ENCODE measurements at places on chromosomes 7 and 10.

GRCh38 chr10:104937567-104937966 is 296.5 kb downstream of the SORCS3 start:
- no peak for DNase-seq

GRCh38 chr7:17497136-17497535 is 198.7 kb downstream of the AHR start:
- DNase-seq: no peak

GRCh38 chr7:132756484-132756990 is 180.3 kb upstream of the PLXNA4 start:
- DNase-seq: no peak

- no peak for DNase-seq
These were observed 75.7 kb upstream of the ASAH2 start for GRCh38 chr10:50326757-50327701.

DNA sequence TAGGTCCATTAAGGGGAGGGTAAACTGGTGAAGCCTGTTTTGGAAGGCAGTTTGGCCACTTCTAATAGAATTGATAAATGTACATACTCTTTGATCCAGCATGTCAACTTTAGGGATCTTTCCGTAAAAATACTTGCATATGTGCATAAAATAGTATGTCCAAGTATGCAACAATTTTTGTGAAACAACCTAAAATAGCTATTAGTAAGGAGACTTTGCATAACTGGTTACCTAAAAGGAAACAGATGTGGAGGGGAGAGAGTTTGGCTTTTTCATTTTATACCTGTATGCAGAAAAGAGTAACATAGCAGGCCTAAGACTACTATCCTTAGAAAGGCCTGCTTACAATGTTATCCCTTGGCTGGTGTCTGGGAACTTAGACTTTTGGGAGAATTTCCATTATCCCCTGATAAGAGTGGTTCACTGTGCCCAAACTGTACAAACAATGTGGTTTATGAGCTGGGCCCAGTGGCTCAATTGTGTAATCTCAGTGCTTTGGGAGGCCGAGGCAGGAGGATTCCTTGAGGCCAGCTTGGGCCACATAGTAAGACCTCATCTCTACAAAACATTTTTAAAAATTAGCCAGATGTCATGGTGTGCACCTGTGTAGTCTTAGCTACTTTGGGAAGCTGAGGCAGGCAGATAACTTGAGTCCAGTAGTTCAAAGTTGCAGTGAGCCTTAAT is 21.3 kb downstream of the PTPN12 start:
- no peak for DNase-seq

DNA sequence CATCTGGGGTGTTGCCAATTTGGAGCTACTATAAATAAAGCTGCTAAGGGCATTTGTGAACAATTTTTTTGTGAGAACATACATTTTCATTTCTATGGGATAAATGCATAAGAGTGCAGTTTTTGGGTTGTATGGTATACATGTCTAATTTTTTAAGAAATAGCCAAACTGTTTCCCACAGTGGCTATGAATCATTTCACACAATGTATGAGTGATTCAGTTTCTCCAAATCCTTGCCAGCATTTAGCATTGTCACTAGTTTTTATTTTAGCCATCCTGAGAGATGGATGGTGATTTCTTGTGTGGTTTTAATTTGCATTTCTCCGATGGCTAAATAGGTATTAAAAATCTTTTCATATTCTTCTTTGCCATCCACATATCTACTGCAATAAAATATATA is 105.3 kb downstream of the AMPH start:
- no peak for DNase-seq

DNA sequence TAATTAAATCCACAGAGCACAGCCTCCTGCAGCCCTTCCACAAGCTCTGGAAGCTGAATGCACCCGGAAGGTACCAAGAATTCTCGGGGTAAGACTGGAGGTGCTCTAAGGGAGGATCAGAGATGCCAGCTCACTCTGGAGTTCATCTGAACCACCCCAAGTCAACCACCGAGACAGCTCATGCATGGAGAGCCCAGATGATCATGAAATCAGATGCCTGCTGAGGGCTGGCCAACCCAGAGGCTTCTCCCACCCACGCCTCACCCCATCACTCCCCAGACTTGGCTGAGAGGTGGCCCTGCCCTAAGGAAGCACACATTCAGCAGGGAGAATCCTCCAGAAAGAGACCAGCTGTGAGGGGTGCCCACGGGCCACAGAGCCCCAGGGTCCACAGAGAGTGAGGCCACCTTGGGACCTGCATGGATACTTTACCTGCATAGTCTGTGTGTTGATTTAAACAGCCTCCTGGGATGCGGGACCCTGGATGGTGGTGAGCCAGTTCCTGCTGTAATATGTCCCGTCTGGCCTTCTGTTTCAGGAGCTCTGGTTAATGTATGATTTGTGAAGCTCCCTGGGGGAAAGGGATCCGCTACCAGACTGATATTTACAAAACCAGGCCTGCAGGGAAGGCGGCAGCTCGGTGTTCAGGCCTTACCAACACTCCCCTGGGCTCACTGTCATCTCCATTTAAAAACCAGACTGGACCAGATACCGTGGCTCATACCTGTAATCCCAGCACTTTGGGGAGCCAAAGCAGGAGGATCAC is 64.9 kb downstream of the INSIG1 start:
- no peak for DNase-seq

GRCh38 chr7:92716825-92717580 is 119.4 kb downstream of the CDK6 start:
- no peak for DNase-seq

DNA sequence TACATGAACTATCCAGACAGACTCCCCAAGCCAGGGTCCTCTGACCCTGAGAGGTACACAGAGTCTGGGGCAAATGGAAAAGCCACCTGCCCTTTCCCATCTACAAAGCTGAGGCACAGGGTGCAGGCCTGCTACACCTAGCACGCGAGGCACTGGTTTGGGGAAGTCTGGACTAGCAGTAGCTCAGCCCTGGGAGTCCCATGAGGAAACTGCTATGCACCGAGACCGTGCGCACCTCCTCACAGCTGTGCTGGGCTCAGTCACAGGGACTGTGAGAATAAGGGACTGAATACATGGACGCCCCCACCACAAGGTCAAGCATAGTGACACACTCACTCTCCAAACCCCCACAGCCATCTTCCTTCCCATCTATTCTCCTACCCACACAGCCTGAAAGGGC is 8.2 kb downstream of the MAT1A start:
- no peak for DNase-seq

DNA sequence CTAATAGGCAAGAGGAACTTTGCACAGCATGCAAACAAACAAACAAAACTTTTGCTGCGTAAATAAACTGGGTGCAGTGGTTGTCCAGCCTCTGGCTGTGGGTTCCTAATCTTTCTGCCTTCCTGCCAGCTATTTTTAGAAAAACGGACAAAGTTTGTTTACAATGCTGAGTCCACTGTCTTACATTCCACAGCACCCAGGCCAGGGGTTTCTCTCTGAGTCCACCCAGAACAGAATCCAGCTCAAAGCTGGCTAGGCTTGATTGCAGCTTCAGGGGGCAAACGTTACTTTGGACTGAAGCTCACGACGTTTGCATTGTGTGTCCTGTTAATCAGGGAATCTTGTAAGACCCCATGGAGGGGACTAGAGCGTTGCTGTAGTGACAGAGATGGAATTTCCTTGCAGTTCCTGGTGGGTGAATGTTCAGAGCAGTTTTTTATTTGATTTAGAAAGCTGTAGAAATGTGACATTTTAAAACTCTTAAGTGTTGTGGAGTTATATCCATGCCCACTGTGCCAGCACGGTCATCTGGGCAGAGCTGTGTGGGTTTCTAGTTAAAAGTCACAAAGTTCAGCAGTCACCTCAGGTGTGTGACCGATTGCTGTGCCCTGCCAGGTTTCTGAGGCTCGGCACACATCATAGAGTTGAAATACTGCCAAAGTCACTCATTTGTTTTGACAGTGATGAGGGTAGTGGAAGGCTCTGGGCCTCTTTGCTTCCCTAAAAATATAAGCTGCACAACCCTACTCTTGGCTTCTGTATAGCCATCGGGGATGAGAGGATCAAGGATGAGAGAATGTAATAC is 247.0 kb downstream of the STK31 start:
- DNase-seq: no peak

- no peak for DNase-seq
These were observed 98.8 kb downstream of the INPP5A start for GRCh38 chr10:132636358-132636757.

- DNase-seq: no peak
These were observed 236.7 kb upstream of the TCERG1L start for GRCh38 chr10:131548176-131548575.

DNA sequence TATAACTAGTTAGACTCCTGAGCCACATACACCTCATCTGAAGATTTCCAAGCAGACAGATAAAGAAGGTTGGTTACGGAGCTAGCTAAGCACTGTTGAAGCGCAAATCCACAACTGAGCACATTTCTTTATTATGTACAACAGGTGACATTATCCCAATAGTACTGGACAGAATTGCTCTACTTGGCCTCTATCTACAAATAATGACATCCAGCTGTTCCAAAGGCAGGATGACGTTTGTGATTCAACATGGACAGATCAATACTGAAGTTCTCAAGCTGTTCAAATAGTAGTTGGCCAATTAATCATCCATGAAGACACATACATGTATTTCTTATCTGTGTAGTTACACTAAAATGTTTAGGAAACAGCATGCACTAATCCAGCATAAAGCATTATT is 101.0 kb downstream of the UBE2H start:
- no peak for DNase-seq

GRCh38 chr7:108253275-108254044 is 123.3 kb upstream of the LAMB4 start:
- no peak for DNase-seq

DNA sequence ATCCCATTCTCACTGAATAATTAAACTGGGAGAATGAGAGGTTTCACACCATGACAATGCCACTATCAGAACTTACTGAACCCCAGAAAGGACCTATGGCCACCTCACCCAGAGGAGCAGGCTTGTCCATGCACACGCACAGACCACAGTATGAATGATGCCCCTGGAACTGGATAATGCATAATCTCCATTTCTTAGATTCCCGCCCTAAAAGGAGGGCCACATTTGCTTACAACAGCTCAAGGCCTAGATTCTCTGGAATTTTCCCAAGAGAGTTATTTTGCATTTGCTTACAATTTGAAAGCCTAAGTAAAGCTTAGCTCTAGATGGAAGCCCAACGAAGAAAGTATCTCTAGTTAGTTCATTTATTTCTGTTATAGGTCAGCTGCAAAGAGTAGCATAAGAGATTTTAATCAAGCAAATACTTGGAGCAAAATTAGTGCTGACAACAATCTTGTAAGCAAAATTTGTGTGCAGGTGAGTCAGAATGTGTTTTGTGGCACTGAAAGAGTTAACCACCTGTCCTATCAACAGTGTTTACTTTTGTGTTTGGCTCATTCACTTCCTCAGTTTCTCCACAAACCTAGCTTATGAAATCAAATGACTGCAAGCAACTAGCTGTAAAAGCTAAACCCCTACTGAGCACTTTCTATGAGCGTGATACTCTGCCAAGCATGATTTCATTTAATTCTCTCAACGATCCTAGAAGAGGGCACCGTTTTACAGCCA is 32.1 kb downstream of the ELMO1 start:
- no peak for DNase-seq

- no peak for DNase-seq
These were observed 1.0 kb downstream of the OSBPL3 start for GRCh38 chr7:24978843-24979469.

- no peak for DNase-seq
These were observed 714.4 kb downstream of the GATA3 start for GRCh38 chr10:8768852-8769251.

DNA sequence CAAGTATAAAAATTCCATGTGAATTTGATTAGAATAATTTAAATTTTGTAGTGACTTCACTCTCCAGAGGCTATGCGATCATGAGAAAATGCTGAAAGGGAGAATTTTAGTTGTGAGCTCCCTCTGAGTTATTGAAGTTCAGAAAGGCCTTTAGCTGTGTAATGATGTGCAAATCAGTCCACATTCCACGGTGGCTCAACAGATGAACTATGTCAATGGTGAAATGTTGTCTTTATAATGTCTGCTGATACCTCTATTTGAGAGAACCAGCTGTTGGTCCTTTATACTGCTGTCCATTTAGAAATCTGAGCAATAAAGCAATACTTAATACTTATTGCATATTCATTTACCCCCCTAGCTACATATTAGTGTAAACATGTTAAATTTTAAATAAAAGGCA is 7.1 kb upstream of the ITGB8 start:
- no peak for DNase-seq

GRCh38 chr10:22597138-22597537 is 117.2 kb downstream of the PIP4K2A start:
- DNase-seq: peak; percentile 26

DNA sequence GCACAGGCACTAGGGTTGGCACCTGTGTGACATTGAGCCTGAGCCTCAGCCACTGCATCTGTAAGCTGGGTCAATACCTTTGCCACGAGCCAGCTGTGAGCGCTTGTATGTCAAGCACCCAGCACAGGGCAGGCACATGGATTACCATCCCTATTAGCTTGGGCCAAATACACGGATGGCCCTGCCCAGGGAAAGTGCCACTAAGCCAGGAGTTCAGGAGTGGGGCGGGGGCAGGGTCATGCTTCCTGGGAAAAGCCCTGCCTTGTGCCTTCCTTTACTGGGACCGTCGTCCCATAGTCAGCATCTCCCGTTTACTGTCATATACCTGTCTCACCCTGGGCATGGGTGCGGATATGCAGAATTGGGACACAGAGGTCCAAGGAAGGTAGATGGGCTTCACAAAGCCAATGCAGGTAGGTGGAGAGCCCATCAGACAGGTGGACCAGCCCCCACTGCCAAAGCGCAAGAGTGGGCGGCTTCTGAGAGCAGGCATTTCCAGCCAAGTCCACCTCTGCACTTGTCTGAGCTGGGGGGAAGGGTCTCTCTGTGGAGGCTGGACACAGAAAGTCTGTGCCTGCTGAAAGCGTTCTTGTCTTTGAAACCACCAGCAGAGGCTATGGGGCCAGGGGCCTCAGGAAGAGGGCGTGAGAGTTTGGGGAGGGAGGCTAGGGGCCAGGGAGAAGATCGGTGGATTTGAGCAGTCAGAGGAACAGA is 72.6 kb downstream of the VWA2 start:
- no peak for DNase-seq

DNA sequence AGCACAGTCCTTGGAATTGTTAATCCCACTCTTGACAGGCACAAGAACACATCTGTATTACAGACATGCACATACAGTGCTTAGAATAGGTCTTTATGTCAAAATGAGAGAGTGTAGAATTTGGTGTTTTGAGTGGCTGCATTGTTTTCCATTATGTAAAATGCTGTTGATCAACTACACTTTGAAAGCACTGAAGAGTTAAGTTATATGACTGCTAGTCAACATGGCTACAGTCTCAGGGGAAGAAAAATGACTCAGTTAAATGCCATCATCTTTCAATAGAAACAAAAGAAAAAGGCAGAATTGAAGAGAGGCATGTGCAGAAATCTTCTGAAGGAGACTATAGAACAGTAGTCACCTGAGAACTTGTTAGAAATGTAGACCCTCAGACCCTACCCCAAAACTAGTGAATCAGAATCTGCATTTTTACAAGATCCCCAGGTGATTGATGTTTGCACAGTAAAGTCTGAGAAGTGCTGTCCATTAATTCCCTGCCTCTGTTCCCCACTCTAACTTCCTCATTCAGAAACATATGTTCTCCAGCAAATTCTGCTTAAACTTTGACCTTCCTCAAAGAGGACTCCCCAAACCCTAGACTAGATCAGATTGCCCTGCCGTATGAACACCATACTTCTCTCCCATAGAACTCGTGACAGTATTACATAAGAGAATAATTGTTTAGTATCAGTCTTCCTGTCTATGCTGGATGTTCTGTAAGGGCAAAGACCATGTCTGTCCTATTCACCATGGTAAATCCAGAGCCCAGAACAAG is 16.0 kb downstream of the SND1 start:
- DNase-seq: no peak

- DNase-seq: no peak
These were observed 149.4 kb downstream of the LYZL1 start for GRCh38 chr10:29438271-29438670.

All from GM20000 (cell line).